ENCODE measurements at places on chromosomes 16 and 17.

- no peak for DNase-seq
These were observed 931 bp upstream of the CPHXL start for GRCh38 chr16:75727221-75727620.

DNA sequence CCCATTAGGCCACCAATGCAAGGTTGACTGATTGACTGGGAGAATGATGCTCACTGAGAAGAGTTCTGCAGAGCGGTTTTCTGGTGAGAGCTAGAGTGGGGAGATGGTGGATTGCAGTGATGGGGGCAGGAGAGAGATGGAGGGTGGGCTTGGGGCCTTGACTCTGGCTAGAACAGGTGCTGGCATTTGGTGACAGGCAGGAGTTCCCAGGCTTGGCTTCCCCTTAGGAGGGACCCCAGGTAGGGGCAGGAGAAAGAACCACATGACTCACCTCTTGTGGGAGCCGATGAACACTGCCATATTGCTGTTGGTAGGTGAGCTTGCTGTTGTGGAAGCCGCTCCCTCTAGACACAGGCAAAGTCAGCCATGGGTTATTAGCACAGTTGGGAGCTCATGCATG lies 8.0 kb downstream of the CD300LB start:
- no peak for DNase-seq

DNA sequence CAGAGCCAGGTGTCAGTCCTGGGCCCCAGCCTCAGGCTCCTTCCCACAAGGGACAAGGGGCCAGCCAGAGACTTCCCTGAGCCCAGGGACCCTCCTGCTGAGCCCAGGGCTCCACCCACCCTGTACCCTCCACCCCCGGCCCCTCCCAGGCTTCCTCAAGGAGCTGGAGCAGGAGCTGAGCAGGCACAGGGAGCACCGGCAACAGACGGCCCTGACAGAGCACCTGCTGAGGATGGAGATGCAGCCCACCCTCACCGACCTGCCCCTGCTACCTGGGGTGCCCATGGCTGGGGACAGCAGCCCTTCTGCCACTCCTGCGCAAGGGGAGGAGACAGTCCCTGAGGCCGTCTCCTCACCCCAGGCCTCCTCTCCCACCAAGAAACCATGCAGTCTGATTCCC lies 4.5 kb downstream of the SCRN2 start:
- no peak for DNase-seq

- no peak for DNase-seq
These were observed 266.9 kb upstream of the DYNLRB2 start for GRCh38 chr16:80273635-80274538.

DNA sequence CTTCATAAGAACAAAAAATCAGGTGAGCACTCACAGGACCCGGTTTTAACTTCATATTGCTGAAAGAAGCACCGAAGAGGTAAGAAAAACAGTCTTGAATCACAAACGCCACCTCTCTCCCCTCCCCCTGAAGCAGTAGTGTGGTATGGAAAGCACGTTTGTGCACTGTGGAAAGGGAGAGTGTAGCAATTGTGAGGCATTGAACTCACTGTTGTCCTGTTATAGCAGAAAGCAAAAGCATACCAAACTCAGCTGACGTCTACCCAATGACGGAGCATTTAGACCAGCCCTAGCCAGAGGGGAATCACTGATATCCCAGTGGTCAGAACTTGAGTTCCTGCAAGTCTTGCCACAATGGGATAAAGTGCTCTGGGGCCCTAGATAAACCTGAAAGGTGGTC lies 98.8 kb downstream of the DYNLRB2 start:
- no peak for DNase-seq
